ENCODE measurements at places on chromosomes 5 and 9. TPM values are rescaled to one million over a fixed set of nuclear protein-coding genes. Genes with fewer than 3 reads are reported as not detected.

The OR1Q1 gene
- not detected for polyA plus RNA-seq

The SLIT3 gene
- 1.7 TPM for polyA plus RNA-seq

The MYMK gene
- polyA plus RNA-seq = not detected

The PRDM9 gene
- not detected for polyA plus RNA-seq

The PPP1R2B gene
- polyA plus RNA-seq = not detected

The SLC6A19 gene
- 0.13 TPM for polyA plus RNA-seq

The FREM1 gene
- 0.55 TPM for polyA plus RNA-seq

The TMEM167A gene
- 26.6 TPM for polyA plus RNA-seq

The SCGB3A1 gene
- polyA plus RNA-seq = 3.7 TPM

The SUSD3 gene
- polyA plus RNA-seq = 2.0 TPM

The AGXT2 gene
- polyA plus RNA-seq = not detected

The FAM169A gene
- 0.25 TPM for polyA plus RNA-seq

The LAMC3 gene
- 0.61 TPM for polyA plus RNA-seq

The PTGDS gene
- 37.3 TPM for polyA plus RNA-seq

The MOB3B gene
- 4.8 TPM for polyA plus RNA-seq

The EDIL3 gene
- 8.1 TPM for polyA plus RNA-seq

The NMUR2 gene
- not detected for polyA plus RNA-seq

The BARHL1 gene
- not detected for polyA plus RNA-seq

The ECM2 gene
- polyA plus RNA-seq = 1.2 TPM

The SPATA31D4 gene
- polyA plus RNA-seq = not detected

The OR1L6 gene
- polyA plus RNA-seq = not detected

All from stomach (tissue), 19 donors.